T-helper 9 cell (primary cell): ENCODE measurements at places on chromosomes 6 and 20.

DNA sequence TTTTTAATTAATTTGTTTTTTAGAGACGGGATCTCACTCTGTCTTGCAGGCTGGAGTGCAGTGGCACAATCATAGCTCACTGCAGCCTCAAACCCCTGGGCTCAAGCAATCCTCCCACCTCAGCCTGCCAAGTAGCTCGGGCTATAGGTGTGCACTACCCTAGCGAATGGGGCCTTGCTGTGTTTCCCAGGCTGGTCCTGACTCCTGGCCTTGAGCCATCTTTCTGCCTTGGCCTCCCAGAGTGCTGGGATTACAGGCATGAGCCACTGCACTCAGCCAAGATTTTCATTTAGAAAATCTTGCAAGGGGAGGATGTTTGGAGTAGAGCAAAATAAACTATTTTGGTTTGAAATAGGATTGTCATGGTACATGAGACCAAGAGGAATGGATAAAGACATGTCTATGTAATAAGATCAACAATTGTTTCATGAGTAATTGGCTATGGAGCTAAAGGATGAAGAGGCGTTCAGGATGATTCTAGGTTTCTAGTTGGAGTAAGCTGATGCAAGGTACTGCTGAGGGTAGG is 237.8 kb downstream of the UST start:
- DNase-seq: no peak

GRCh38 chr20:4009309-4009708 is 6.0 kb downstream of the RNF24 start:
- no peak for DNase-seq

DNA sequence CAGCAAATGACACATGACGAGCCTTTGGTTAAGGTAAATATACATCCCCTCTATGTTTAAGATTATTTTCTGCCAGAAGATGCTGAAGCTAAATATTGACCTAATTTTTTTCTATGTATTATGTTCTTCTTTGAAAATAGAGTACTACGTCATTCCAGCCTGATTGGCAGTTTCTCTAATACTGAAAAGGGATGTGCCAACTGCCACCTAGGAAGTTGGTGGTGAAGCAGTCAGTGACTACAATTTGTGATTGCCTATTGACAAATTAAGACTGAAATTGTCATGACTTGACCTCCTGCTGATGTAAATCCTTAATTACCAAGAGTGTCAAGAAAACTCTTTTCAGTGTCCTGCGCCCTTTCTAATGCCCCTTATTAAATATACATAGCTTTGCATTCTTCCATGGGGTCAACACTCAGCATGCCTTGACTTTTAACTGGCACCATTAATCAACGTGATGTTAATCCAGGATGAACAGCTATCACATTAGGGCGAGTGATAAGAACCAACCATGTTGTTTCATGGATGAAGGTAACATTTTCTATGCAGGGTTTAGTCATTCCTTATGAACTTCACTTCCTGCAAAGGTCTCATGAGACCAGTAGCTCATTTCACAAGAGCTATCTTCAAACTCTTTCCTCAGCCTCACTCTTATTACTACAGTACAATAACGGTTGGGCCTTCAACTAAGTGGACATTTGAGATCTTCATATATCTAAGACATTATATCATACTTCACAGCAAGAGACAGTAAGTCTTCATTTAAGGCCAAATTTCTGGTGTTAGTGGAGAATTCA is 22.5 kb upstream of the SGK1 start:
- no peak for DNase-seq

DNA sequence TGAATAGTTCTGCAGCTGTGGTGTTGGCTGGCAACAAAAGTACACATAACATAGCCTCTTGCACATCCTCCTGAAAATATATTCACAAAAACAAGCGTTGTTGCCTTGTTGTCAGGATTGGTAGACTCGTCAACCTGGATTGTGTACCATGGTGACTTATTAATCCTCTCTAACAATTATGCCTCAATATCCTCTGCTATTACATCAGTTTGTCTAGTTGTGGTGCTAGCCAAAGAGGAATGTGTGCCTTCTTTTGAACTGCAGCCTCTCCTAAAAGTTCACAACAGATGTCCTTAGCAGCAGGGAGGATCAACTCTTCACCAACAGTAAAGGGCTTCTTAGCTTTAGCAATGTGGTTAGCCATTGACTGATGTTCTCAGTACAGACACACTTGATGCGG is 3.6 kb upstream of the SF3B5 start:
- no peak for DNase-seq

DNA sequence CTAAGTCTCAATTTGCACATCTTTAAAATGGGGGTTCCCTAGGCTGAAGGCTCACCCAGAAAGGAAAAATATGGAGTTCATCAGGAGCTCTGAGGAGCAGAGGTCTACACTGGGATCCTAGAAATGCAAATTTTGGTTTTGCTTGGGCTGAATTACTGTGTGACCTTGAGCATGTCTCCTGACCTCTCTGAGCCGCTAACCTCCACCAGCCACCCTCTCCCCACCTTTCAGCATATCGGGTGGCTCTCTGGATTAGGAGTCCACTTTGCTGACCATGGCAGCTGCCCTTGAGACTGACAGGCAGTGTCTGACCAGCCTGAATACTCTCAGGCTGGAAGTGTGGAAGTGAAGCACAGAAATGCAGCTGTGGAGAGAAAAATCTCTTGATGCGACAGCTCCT is 165.9 kb upstream of the LRFN2 start:
- DNase-seq: no peak

DNA sequence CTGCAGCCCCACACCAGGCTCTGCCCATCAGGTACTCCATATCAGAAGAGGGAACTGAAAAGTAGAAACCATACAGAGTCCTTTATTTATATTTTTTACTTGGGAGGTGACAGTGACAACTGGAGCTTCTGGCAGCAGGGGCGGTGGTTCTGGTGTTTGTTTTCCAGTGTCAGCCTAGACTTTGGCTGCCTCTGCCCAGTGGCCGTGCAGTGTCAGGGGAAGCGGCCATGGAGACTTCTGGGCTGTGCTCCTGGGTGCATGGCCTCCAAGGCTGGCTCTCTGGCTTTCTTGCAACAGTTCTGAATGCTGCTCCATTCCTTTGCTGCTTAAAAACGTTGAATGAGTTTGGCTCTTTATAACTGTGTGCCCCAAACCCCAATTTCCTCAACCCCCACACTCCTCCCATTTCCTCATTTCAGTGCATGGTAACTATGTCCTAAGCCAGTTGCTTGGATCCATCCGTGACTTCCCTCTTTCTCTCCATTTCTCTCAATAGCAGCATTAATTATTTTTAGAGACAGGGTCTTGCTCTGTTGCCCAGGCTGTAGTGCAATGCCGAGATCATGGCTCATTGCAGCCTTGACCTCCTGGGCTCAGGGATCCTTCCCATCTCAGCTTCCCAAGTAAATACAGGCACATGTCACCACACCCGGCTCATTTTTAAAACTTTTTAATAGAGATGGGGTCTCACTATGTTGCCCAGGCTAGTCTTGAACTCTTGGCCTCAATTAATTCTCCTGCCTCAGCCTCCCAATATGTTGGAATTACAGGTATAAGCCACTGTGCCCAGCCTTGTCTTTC is 141.1 kb upstream of the SGK1 start:
- DNase-seq: no peak

DNA sequence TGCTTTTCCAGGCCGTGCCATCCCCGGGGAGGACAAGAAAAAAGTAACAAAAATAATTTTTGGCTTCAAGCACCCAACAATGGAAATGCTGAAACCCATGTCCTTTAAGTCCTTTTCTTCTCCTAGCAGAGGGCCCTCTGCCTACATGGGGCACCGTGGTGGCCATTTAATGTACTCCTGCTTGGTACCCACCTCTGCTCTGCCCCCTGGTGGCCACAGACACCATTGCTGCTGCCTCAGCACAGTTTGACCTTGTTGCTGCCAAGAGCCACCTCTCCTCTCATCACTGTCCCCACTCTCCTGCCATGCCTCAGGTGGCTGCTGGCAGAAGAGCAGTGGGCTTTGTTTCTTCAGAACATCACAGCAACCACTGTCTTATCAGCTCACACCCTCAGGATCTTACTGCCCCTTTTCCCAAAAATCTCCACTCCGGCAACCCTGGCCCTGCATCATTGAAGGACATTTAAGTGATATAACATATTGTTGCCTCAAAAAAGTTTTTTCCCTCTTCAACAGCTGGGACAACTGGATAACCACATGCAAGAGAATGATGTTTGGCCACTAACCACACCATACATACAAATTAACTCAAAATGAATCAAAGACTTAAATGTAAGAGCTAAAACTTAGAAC is 12.9 kb upstream of the ARMC2 start:
- DNase-seq: peak; percentile 80

DNA sequence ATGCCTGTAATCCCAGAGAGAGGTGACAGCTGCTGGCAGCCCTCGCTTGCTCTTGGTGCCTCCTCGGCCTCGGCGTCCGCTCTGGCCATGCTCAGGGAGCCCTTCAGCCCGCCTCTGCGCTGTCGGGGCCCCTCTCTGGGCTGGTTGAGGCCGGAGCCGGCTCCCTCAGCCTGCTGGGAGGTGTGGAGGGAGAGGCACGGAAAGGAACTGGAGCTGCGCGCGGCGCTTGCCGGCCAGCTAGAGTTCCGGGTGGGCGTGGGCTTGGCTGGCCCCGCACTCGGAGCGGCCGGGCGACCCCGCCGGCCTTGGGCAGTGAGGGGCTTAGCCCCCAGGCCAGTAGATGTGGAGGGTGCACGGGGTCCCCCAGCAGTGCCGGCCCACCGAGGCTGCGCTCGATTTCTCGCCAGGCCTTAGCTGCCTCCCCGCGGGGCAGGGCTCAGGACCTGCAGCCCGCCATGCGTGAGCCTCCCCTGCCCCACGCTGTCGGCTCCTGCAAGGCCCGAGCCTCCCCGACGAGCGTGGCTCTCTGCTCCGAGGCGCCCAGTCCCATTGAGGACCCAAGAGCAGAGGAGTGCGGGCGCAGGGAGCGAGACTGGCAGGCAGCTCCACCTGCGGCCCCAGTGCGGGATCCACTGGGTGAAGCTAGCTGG is 34.6 kb downstream of the C6orf52 start:
- DNase-seq: no peak

DNA sequence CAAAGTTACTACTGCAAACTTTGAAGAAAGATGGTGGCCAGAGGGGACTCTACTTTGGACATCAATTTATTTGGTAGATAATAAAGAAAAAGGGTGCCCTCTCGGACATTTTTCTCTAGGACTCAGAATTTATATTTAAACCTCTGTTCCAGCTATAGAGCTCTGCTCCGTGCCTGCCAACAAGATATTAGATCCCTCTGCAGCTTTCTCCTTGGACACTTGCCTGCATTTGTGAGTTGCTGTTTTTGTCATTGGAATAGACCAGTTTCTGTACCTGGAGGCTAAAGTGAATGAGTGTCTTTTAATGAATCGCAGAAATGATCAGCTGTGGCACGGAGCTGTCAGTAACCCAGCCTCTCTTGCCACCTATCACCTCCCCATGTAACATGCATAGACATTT is 253.5 kb downstream of the NRN1 start:
- DNase-seq: no peak

DNA sequence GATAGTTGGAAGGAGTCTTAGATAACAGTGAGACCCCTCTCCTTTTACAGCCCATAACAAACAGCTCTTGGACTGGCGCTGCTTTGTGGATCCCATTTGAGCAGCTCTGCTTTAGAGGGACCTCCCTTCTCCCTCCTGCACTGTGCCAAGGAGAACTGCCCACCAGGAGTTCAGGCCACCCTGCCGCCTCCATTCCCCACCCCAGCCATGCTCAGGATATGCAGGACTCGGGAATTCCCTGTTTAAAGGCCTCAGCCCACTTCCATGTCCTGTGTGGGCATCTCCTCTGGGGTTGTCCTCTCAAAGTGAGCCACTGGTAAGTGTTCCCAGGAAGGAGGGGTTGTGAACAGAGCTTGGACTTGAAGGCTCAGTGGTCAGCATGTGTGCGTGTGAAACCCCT is 312.6 kb upstream of the RNF24 start:
- DNase-seq: no peak

DNA sequence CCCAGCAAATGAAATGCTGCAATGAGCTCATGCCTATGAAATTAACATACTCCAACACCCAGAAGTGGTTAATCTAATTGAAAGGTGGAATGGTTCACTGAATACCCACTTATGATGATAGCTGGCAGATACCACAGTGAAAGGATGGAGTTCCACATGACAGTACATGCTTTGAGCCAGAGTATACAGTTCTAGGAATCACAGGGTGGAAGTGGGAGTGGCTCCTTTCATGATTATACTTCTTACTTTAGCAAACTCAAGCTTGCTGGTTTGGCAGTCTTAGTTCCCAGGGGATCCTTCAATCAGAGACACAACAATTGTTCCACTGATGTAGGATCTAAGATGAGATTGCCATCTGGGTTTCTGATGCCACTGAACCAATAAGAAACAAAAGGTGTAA is 21.5 kb downstream of the CD164 start:
- no peak for DNase-seq

GRCh38 chr6:28920281-28920680 is 3.5 kb downstream of the TRIM27 start:
- DNase-seq: no peak

DNA sequence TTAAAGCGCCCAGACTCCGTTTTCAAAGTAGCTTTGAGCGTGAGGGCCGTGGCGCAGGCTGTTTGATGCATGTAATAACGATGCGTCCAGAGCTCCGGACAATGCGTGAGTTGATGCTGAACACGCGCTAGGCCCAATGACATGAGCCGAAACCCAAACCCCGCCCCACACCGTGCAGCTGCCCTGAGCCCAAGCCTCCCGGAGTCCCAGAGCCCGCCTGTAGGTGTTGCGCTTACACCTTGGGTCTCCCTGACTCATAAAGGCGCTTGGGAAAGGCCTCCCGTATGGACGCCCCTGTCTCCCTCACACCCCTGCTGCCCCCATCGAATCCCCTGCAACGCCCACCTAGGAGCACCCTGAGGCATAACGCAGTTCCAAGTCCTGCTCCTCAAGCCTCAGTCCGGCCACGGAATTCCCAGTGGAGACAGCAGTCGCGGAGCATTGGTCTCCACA is 87.6 kb downstream of the ERMARD start:
- DNase-seq: no peak

DNA sequence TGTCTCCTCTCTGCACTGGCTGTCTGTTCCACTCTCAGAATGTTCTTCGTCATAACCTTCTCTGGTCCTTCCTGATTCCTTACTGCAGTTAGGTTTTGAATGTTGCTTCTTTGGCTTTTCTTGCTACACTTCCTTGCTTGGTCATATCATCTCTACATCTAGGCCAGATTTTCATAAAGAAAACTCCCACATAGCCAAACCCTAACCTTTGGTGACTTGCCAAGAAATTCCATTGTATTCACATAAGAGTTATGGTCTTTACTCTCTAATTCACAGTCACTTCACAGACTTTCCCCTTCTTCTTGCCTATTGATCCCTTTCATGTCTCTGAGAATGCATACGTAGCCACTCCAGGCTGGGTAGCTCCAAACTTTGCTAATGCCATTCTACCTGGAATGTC is 41.9 kb upstream of the SIM1 start:
- no peak for DNase-seq

DNA sequence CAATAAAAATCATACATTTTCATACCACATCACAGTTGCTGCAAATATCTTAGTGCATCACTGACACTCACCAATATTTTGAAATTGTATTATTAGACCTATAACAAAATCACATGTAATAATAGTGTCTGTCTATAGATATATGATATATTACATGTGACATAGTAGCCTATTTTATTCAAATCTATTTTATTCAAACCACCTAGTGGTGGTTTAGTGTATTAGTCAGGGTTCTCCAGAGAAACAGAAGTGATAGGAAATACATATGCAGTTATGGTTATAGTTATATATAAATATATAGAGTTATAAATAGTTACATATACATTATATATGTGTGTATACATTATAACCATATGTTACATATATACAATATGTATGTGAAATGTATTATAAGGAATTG is 366.5 kb upstream of the ARID1B start:
- DNase-seq: no peak
